ENCODE measurements at places on chromosomes 7 and 10.

GRCh38 chr10:70675496-70676161, 3.3 kb downstream of the ADAMTS14 start:
- no peak for DNase-seq
- peaks cover 35% of the 10 kb centered on the region for H3K4me1 ChIP-seq
- no peak overlapping the region for H3K4me3 ChIP-seq
- H3K36me3 ChIP-seq: no peaks in the 10 kb centered on the region

GRCh38 chr10:112687647-112688046, 240.6 kb downstream of the VTI1A start:
- no peaks in the 10 kb centered on the region for H3K4me1 ChIP-seq
- no peak overlapping the region for H3K4me3 ChIP-seq
- H3K27me3 ChIP-seq: no peaks in the 10 kb centered on the region
- DNase-seq: no peak
- no peaks in the 10 kb centered on the region for H3K36me3 ChIP-seq

- H3K4me1 ChIP-seq: peaks cover 57% of the 10 kb centered on the region
- no peaks in the 10 kb centered on the region for H3K27me3 ChIP-seq
- no peak overlapping the region for H3K27ac ChIP-seq
- H3K36me3 ChIP-seq: no peaks in the 10 kb centered on the region
- no peak for DNase-seq
- H3K4me3 ChIP-seq: no peak overlapping the region
These were observed 62.7 kb downstream of the KAT6B start for GRCh38 chr10:74888962-74889661.

DNA sequence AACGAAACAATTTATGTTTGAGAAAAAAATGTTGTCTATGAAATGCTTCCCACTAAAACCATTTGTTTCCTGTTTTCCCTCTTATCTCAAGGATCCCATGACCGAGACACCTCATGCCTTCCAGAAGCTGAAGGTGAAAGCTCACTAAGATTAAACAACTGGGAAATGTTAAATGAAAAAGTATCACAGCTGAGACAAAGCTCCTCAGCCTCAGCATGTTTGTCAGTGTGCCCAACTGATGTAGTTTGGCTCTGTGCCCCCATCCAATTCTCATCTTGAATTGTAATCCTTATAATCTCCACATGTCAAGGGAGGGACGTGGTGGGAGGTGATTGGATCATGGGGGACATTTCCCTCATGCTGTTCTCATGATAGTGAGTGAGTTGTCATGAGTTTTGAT, 327.3 kb downstream of the HTR7 start:
- no peaks in the 10 kb centered on the region for H3K4me1 ChIP-seq
- H3K4me3 ChIP-seq: no peak overlapping the region
- H3K27ac ChIP-seq: no peak overlapping the region
- H3K27me3 ChIP-seq: no peaks in the 10 kb centered on the region
- DNase-seq: no peak

DNA sequence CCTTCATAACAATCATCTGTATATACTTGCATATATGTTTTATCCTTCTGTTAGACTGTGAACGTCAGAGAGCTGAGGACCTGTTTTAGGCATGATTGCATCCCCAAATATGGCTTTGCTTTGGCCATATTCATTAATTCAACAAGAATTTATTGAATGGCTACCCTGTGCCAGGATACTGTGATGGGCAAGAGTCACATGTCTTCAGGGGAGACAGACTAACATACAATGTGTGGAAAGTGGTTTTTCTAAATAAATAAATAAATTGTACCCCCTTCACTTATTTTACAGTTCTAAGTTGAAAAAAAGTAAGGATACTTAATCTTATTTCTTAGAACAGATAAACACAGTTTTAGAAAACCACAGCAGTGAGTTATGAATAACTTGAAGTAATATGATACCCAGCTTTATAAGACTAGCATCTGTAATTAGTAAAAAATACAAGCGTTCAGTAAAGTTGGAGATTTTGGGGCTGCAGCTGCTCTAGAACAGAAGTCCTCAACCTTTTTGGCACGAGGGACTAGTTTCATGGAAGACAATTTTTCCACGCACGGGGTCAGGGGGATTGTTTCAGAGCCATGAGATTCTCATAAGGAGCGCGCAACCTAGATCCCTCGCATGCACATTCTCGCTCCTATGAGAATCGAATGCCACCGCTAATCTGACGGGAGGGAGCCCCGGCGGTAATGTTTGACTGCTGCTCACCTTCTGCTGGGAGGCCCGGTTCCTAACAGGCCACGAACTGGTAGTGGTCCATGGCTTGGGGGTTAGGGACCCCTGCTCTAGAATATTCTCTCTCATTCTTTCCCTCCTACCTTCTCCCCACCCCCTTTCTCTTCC, 89.4 kb upstream of the MTPN start:
- DNase-seq: no peak
- no peaks in the 10 kb centered on the region for H3K4me1 ChIP-seq
- no peaks in the 10 kb centered on the region for H3K36me3 ChIP-seq
- no peaks in the 10 kb centered on the region for H3K27me3 ChIP-seq

DNA sequence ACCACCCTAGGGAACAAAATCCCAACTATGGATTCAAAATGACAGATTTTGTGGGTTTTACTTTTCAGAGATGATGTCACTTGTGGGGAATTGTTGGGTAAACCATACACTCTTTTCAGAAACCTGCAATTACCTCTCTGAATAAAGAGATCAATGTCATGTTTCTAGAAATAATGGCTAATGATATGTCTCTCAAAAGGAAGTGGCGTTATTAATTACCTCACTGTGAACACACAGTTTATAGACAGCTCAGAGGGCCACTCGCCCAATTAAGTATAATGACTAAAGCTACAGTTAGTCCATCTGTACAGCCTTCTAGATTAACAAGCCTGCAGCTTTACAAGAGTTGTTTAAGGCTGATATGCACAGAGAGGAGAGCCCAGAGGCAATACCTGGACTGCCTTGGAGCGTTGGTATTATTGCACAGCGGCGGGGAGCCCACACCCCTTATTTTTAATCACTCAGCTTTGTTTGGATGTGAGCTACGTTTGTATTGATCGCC, 79.5 kb downstream of the RAB11FIP2 start:
- H3K36me3 ChIP-seq: no peaks in the 10 kb centered on the region
- H3K4me1 ChIP-seq: no peaks in the 10 kb centered on the region
- H3K27ac ChIP-seq: no peak overlapping the region
- no peak for DNase-seq
- H3K27me3 ChIP-seq: no peaks in the 10 kb centered on the region
- H3K4me3 ChIP-seq: no peak overlapping the region

DNA sequence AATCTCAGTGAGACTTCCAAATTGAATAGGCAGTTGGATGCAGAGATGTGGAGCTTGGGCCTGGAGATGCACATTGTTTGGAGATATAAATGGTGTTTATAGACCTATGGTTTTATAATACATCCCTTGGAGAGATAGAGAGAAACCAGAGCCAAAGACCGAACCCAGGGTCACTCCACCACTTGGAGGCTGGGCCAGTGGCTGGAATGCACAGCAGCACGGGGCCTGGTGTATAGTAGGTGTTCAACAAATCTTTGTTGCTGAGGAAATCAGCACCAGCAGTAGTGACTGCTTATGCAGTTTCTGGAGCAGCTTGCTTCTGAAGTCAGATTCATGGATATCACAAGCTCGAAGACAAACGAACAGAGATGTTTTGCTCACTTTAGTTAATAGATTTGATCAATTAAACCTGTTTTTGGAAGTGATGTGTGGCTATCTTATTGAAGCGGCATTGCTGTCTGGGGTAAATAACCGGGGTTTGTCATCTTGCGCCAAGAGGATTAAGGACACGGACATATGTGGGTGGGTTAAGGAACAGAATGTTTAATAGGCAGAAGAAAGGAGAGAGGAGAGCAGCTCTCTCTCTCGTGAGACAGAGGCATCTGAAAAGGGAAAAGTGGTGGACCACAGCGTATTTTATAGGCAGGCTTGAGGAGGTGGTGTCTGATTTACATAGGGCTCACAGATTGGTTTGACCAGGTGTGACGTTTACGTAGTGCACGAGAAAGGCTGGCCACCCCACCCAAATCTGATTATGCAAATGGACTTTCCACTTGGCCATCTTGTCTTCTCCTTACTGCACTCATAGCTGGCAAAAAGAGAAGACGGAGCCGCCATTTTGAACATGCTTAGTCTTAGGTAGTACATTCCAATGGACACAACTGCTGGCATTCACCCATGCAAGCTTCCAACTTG, 11.1 kb downstream of the RBP4 start:
- H3K4me1 ChIP-seq: no peaks in the 10 kb centered on the region
- no peak overlapping the region for H3K27ac ChIP-seq
- H3K4me3 ChIP-seq: no peak overlapping the region
- no peaks in the 10 kb centered on the region for H3K27me3 ChIP-seq

DNA sequence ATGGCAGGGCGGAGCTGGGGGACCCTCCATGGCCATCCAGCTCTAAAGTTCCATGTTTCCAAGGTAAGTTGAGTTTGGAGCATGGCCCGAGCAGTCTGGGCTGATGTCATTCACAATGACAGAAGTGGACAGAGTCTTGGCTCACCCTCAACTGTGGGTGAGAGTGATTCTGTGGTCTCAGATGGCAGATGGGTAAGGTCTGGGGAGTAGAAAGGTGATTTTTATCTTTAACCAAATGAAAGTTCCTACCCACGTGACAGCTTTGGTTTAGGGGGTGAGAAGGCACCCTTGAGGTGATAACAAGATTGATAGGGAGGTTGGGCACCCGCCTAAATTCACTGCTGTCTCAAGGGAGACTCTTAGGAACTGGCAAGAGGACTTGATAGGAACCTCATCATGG, 57.6 kb upstream of the PDZD8 start:
- H3K27me3 ChIP-seq: peaks cover 46% of the 10 kb centered on the region
- DNase-seq: no peak
- H3K36me3 ChIP-seq: no peaks in the 10 kb centered on the region
- no peak overlapping the region for H3K4me3 ChIP-seq
- H3K27ac ChIP-seq: no peak overlapping the region

DNA sequence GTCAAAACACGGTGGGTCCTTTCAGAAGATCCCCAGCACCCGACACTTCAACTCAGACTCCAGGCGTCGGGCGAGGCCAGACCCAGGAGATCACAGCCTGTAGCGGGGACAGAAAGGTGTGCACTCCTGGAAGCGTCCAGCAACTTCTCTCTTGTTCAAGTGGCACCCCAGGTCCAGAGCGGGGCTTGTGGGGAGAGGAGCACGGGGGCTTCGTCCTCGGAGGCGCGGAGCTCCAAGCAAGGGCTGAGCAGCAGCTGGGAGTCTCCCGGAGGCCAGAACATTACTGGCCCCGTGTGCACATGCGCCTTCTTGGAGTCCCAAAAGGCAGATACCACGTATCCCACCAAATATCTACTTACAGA, 54.9 kb downstream of the ZRANB1 start:
- H3K27me3 ChIP-seq: no peaks in the 10 kb centered on the region
- no peak for DNase-seq
- no peak overlapping the region for H3K4me3 ChIP-seq
- no peak overlapping the region for H3K27ac ChIP-seq
- peaks cover 52% of the 10 kb centered on the region for H3K4me1 ChIP-seq
- peaks cover 78% of the 10 kb centered on the region for H3K36me3 ChIP-seq

GRCh38 chr7:70763961-70764691, 367.8 kb upstream of the GALNT17 start:
- H3K36me3 ChIP-seq: peaks cover 43% of the 10 kb centered on the region
- H3K27me3 ChIP-seq: no peaks in the 10 kb centered on the region
- H3K27ac ChIP-seq: no peak overlapping the region
- DNase-seq: no peak
- no peaks in the 10 kb centered on the region for H3K4me1 ChIP-seq

GRCh38 chr7:111113263-111114017, 22.5 kb downstream of the LRRN3 start:
- DNase-seq: no peak
- H3K36me3 ChIP-seq: no peaks in the 10 kb centered on the region
- peaks cover 15% of the 10 kb centered on the region for H3K4me1 ChIP-seq
- H3K4me3 ChIP-seq: no peak overlapping the region
- H3K27me3 ChIP-seq: no peaks in the 10 kb centered on the region

- peaks cover 17% of the 10 kb centered on the region for H3K36me3 ChIP-seq
- H3K27ac ChIP-seq: no peak overlapping the region
- no peak overlapping the region for H3K4me3 ChIP-seq
- H3K4me1 ChIP-seq: peaks cover 11% of the 10 kb centered on the region
- H3K27me3 ChIP-seq: no peaks in the 10 kb centered on the region
These were observed 5.4 kb downstream of the SFR1 start for GRCh38 chr10:104127411-104127810.

- no peak overlapping the region for H3K27ac ChIP-seq
- no peaks in the 10 kb centered on the region for H3K27me3 ChIP-seq
- peak overlapping the region; percentile 80 for H3K4me3 ChIP-seq
- no peak for DNase-seq
- H3K4me1 ChIP-seq: peaks cover 34% of the 10 kb centered on the region
- H3K36me3 ChIP-seq: no peaks in the 10 kb centered on the region
These were observed 882 bp upstream of the LRRC61 start for GRCh38 chr7:150322114-150322832.

GRCh38 chr10:119469846-119470245, 72.7 kb downstream of the RGS10 start:
- H3K4me1 ChIP-seq: no peaks in the 10 kb centered on the region
- no peaks in the 10 kb centered on the region for H3K27me3 ChIP-seq
- DNase-seq: no peak

DNA sequence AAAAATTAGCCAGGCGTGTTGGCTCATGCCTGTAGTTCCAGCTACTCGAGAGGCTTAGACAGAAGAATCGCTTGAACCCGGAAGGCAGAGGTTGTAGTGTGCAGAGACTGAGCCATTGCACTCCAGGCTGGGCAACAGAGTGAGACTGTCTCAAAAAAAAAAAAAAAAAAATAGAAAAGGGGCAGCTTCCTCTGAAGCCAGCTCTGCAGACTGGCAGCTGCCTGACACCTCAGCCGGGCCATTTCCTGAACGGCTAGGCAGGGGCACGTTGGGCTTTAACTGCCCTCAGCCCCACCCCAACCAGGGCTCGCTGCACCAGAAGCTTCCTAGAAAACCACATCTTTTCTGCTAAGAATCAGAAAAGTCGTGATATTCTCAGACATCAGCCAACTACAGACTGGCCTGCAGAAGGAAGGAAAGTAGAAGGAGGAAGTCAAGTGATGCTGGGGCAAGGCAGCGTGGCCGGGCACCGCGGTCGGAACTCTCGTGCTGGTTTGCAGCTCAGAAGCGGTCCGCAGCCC, 38.0 kb downstream of the PRKAG2 start:
- DNase-seq: no peak
- peaks cover 4% of the 10 kb centered on the region for H3K4me1 ChIP-seq
- H3K36me3 ChIP-seq: no peaks in the 10 kb centered on the region
- H3K27me3 ChIP-seq: no peaks in the 10 kb centered on the region
- H3K27ac ChIP-seq: no peak overlapping the region

- H3K27ac ChIP-seq: no peak overlapping the region
- H3K4me3 ChIP-seq: no peak overlapping the region
- peaks cover 3% of the 10 kb centered on the region for H3K4me1 ChIP-seq
- H3K27me3 ChIP-seq: no peaks in the 10 kb centered on the region
- H3K36me3 ChIP-seq: peaks cover 10% of the 10 kb centered on the region
These were observed 59.3 kb downstream of the DLG5 start for GRCh38 chr10:77867124-77867719.

- H3K27ac ChIP-seq: no peak overlapping the region
- H3K36me3 ChIP-seq: no peaks in the 10 kb centered on the region
- no peaks in the 10 kb centered on the region for H3K4me1 ChIP-seq
- no peak overlapping the region for H3K4me3 ChIP-seq
- H3K27me3 ChIP-seq: peaks cover 4% of the 10 kb centered on the region
- DNase-seq: no peak
These were observed 7.8 kb downstream of the WNT16 start for GRCh38 chr7:121336579-121336978.

GRCh38 chr10:59965899-59966650, 59.7 kb upstream of the CCDC6 start:
- H3K36me3 ChIP-seq: no peaks in the 10 kb centered on the region
- DNase-seq: no peak
- no peaks in the 10 kb centered on the region for H3K27me3 ChIP-seq
- no peak overlapping the region for H3K4me3 ChIP-seq
- peaks cover under 1% of the 10 kb centered on the region for H3K4me1 ChIP-seq

GRCh38 chr10:114043532-114044246, at the start of gene ADRB1:
Gene ADRB1 (plus strand): TSS chr10:114043866. CDS start chr10:114044133, 267 bp downstream.
- peak within 1 kb of the TSS; percentile 72 for H3K4me3 ChIP-seq
- peaks cover 48% of the 10 kb centered on the region for H3K4me1 ChIP-seq
- DNase-seq: peak; percentile 95
- H3K27ac ChIP-seq: peak within 1 kb of the TSS; percentile 93

Measured in esophagus muscularis mucosa (tissue), 4 donors.